ENCODE measurements at places on chromosomes 2 and 18.
A peak's percentile ranks its signal among the peaks of the same experiment; 100 is the strongest.

- no peak for DNase-seq
These were observed 71.9 kb downstream of the BIN1 start for GRCh38 chr2:127034883-127035611.

- DNase-seq, result no peak
These were observed 21.7 kb downstream of the IGFBP5 start for GRCh38 chr2:216673609-216674008.

- no peak for DNase-seq
These were observed 57.3 kb downstream of the INHBB start for GRCh38 chr2:120403261-120403660.

GRCh38 chr2:97646977-97647376 lies 1.1 kb downstream of the COX5B start:
- no peak for DNase-seq

GRCh38 chr2:204425821-204426220 lies 119.5 kb upstream of the PARD3B start:
- no peak for DNase-seq

DNA sequence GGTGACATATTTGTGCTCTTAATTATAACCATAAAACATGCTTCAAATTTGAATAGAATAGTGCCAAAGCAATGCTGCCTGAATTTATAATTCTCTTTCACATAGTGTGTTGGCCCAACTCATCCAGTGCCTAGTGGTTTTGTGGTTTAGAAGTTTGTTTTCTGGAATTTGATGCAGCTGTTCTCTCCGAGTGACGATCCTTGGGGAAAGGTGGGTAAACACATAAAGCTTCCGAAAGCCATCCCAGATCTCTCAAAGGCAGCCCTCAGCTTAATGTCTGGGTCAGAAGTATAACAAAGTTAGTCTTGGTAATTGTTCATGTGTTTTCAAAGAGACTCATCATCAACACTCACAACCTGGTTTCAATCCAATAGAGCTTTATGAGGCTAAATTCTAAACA lies 235.6 kb upstream of the CDH2 start:
- no peak for DNase-seq

- DNase-seq, result peak; percentile 85
These were observed at the start of gene USP34 for GRCh38 chr2:61470965-61471904. TSS of gene USP34 (minus strand) at chr2:61471087. CDS start at chr2:61470692, 395 bp downstream.

GRCh38 chr2:116023026-116023425 lies 1580.6 kb downstream of the DPP10 start:
- DNase-seq, result no peak

DNA sequence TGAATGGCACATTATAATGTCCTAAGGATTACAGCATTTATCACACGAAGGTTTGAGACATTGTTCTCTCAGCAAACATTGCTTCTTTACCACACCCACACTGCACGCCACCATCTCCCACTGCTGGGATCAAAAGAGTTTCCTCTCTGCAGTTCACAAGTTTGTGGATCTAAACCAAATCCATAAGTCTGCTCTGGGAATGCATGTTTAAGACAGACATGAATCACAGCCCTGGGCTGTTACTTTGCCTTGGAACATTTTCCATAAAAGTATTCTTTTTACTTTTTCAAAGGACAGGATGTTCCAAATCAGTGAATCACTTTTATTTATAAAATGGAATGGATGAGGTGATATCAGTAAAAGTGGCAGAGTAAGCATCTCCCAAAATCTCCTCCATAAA lies 36.1 kb downstream of the STPG4 start:
- DNase-seq, result no peak

DNA sequence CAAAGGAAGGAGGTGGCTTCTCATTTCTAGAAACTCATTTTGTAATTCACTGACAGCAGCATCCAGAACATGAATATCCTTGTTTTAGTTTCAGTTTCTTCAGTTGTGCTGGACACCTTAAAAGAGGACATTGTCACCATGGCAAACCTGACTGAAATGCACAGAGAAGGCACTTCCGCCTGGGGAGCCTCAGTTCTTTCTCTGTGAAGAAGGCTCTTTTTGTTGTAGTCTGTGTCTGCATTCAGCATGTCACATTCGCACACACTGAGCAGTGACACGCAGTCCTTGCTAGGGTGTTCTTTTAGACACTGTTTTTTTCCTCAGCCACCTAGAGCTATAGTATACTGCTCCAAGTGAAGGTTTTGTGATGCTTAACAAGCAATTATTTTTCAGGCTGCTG lies 9.5 kb upstream of the RPRM start:
- no peak for DNase-seq

- DNase-seq, result no peak
These were observed 562.9 kb downstream of the PIK3C3 start for GRCh38 chr18:42517896-42518295.

- DNase-seq, result no peak
These were observed 13.6 kb upstream of the KIDINS220 start for GRCh38 chr2:8850845-8851487.

GRCh38 chr2:194346193-194346592 lies 1310.8 kb upstream of the SLC39A10 start:
- no peak for DNase-seq

DNA sequence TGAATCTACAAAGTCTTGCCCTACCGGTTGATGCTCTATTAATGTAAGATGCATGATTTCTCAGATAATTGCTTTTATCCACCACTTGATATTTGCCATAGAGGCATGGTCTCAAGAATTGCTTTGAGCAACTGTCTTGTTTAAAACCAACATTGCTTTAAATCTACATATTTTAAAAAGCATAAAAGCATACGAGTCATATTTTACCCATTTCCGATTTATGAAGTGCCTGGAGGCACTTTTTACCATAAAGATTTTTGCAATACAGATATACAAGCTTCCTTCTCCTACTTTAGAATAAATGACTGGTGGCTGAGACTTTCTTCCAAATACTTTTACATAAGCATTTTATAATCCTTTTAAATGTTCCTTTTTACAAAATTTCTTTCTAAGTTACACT lies 517.6 kb downstream of the TXNL1 start:
- no peak for DNase-seq

GRCh38 chr18:73691118-73691517 lies 456.5 kb downstream of the FBXO15 start:
- no peak for DNase-seq

- no peak for DNase-seq
These were observed 151.3 kb upstream of the PELI1 start for GRCh38 chr2:64295326-64296139.

- no peak for DNase-seq
These were observed 155.6 kb downstream of the EML6 start for GRCh38 chr2:54879032-54879431.

- no peak for DNase-seq
These were observed 200.1 kb upstream of the DTNA start for GRCh38 chr18:34509879-34510586.

DNA sequence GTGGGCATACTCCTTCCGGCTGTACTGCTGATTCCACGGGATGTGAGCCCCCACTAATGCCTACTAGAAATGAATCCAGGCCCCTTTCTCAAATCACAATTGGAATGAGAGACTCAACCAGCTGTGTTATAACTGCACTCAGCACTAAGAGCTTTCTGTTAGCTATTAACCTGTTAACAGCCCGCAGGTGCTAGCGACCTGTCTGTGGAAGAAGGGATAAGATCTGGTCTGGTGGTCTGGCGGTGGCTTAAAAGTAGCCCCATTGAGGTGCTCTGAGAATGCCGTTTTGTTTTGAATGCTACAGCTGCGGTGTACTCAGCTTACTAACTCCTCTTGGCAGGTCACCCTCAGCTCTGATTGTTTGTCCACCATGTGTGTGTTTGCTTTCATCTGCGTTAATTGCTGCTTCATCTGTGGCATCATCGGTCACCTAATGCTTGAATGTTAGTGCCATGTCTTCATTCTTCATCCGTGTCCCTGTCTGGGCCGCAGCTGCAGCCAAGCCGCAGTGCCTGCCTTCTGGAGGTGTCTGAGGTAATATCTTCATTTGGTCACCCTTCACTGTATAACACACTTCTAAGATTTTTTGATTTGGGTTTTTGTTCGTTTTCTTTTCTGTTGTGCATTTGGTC lies 16.3 kb downstream of the RAB12 start:
- DNase-seq, result no peak

DNA sequence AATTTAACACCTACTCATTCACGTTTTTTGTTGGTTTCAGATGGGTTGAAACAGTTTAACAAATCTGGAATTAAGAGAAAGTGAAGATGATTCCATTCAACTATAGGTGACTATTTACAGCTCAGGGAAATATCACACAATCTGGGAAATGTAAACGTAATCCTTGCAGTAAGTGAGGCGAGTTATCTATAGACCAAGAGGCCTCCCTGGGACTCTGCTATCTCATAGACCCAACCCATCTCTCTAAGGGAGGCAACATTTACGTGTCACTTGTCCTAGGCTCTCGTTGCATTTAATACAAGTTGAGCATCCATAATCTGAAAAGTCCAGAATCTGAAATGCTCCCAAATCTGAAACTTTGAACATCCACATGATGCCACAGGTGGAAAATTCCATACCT lies 2.0 kb upstream of the MOB4 start:
- no peak for DNase-seq

DNA sequence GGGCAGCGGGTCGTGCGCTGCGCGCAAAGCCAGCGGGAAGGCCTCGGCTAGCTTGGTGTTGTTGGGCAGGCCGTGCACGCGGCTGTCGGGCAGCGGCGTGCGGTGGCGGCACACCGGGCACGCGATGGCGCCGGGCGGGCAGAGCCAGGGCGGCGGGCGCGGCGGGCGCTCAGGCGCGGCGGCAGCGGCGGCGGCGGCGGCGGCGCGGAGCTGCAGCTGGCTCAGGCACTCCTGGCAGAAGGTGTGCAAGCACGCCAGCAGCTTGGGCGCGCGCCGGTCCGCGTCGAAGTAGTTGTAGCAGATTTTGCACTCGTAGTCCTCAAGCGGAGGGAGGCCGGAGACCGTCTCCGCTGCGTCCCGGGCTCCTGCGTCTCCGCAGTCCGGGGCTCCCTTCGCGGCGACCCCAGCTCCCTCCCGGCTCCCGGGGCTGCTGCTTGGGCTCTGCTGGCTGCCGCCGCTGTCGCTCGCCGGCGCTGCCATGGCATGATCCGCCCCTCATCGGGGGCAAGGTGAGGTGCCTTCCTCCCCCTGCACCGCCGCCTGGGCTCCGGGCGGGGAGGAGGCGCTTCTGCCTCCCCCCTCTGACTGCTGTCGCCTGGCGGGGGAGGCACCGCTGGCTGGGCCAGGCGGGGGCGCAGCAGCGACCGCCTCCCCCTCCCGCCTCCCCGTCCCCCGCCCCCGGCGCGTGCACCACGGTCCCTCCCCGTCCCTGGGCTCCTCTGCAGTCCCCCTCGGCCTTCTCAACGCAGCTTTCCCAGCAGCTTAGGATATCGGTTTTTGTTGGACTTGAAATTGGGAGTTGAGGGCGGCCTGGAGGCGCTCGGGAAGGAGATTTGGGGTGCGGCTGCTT lies 21.0 kb upstream of the PAX3 start:
- DNase-seq, result no peak

DNA sequence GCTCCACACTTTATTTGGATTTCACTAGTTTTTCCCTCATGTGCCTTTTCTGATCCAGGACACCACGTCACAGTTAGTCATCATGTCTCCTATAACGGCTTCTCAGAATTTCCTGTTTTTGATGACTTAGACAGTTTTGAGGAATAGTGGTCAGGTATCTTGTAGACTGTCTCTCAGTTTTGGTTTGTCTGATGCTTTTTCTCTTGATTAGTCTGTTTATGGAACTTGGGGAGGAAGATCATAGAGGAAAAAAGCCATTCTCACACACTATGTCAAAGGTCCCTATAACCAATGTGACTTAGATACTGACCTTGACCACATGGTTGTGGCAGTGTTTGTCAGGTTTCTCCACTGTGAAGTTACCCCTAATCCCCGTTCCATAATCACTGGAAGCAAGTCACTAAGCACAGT lies 89.0 kb downstream of the RAPH1 start:
- no peak for DNase-seq

GRCh38 chr2:31275976-31276375 lies 42.0 kb downstream of the EHD3 start:
- DNase-seq, result no peak

GRCh38 chr2:105573490-105573889 lies 171.2 kb upstream of the NCK2 start:
- DNase-seq, result no peak

DNA sequence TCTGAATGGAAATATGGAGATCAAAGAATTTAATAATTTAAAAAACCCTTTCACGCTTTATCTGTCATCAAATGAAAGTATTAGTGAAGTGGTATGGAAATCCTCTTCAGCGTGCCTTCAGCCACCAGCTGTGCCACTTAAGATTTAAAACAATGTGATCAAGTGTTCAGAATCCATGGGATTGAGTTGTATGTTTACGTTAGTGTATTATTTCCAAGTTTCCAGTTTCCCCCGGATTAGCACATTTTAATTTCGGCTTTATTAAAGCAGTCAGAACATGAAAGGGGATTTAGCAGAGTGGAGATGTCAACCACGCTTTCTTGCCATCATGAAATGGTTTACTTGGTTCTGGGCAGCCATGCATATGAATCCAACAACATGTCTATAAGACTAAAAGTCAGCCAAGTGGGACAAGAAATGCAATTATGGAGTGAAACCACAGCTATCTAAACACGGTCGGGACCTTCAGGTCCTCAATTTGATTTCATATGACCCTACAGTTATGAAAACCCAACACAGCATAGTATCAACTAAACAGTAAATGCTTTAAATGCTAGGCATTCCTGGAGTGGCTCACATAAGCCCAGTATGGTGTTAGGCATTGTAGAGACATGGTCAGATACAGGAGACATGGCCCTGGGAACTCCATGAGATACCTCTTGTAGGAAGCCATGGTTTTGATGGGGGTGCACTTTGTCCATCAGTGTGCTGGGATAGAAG lies 224.9 kb upstream of the EPAS1 start:
- no peak for DNase-seq

DNA sequence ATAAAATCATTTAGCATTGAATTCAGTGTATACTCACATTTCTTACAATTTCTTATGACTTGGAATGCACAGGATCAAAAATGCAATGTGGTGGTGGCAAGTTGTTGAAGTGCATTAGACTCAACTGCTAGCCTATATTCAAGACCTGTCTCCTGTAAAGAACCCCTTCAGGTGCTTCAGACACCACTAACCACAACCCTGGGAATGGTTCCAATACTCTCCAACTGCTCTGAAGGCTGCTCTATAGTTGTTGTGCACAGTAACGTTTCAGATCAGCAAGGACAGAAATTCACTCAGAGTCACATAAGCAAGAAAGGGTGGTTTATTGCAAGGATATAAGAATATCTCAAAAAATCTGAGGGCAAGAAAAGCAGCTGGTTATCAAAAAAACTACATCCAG lies 6.5 kb downstream of the GKN1 start:
- no peak for DNase-seq

- no peak for DNase-seq
These were observed 2.5 kb downstream of the CRIM1 start for GRCh38 chr2:36357847-36358659.

GRCh38 chr2:66528974-66529724 lies 94.2 kb downstream of the MEIS1 start:
- no peak for DNase-seq

- no peak for DNase-seq
These were observed 251.7 kb downstream of the NDUFA10 start for GRCh38 chr2:239773228-239774141.

All from stimulated activated CD4-positive, alpha-beta T cell treated with anti-CD3 and anti-CD28 coated beads, Interleukin-1b, Interleukin-23, amount 100 ng/mL, for 1 hour (primary cell).